ENCODE measurements at places on chromosomes 16 and 17. TPM values are rescaled to one million over a fixed set of nuclear protein-coding genes. Genes with fewer than 3 reads are reported as not detected.

DNA sequence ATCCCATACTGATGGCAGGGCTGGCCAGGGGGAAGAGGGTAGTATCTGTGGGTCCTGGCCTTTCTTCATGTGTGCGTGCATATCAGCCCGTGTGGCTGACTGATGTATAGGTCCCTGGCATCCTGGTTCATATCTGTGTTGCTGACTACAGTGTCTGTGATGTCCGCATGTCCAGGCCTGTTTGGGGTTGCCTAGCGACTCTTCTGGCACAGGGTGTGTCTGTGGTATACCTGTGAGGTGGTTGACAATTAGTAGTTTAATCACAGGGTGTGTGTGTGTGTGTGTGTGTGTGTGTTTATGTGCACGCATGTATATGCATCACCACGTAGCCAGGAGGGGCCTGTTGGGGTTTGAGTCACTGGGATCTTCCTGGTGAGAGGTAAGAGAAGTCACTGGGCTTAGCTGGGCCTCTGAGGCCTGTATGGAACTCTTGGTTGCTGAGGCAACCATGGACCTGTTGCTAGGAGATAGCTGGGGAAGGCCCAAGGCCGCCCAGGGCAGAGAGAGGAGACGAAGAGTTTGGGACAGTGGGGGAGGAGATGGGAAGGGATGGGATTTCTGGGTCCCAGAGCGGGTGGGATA lies 603 bp upstream of the TMEM95 start:
- DNase-seq: no peak
- H3K27me3 ChIP-seq: peaks cover 16% of the 10 kb centered on the region
- no peak overlapping the region for H3K27ac ChIP-seq

DNA sequence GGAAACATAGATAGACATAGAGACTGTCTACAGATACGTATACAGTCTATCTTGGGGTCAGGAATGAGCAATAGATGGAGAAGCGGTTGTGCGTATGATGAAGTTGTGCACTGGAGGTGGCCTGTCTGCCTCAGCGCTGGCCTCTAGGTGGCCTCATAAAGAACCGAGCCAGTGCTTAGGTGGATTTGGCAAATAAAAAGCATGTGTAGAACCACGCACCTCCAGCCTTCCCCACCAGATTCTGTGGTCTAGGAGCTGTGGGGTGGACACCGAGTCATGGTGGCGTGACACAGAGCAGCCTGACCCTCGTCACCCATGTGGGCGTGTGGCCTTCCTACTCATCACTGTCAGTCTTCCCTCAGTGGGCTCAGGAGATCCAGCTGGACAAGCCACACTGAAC lies 34.0 kb downstream of the PGS1 start:
- peaks cover 6% of the 10 kb centered on the region for H3K27me3 ChIP-seq
- H3K36me3 ChIP-seq: peaks cover 9% of the 10 kb centered on the region
- no peak for DNase-seq

TAT gene
- not detected for total RNA-seq

IGF2BP1 gene
- total RNA-seq: 298 TPM

DNA sequence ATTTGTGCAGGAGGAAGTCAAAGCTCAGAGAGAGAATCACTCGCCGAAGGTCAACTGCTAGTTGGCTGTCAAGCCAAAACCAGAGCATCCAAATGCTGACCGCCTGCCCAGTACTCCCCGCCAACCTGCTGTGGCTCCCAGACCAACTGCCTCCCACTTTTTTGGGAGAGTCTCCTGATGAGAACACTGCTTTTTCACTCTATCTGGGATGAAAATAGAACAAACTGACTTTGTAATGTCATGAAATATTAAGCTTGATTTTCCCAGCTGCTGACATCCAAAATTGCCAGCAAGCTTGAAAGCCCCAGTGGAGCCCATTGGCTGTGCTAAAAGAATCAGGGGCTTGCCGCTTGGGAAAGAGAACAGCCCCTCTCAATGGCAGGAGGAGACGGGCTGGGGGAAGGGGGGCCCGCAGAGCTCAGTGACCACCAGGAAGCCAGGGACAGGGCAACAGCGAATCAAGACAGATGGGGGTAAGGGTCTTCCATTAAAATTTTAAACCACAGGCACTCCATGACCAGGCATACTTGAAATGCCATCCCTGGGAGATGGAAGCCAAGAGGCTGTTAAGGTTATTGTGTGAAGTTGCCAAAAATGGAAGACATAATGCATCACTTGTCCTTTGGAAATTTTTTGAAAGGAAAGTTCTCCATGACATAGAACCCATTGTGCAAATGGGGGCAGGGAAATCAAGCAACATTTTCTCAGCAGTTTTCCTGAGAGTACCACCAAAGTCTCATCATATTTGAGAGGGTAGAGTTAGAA lies 125.7 kb upstream of the CDH5 start:
- H3K4me3 ChIP-seq: no peak overlapping the region
- H3K27ac ChIP-seq: no peak overlapping the region
- H3K4me1 ChIP-seq: no peaks in the 10 kb centered on the region
- peaks cover 5% of the 10 kb centered on the region for H3K27me3 ChIP-seq

ODAD4 gene
- 2.2 TPM for total RNA-seq

GRCh38 chr17:49986396-49987289 lies 8.4 kb downstream of the DLX3 start:
- H3K4me1 ChIP-seq: peaks cover 2% of the 10 kb centered on the region
- peaks cover 18% of the 10 kb centered on the region for H3K27me3 ChIP-seq
- H3K4me3 ChIP-seq: no peak overlapping the region

DNA sequence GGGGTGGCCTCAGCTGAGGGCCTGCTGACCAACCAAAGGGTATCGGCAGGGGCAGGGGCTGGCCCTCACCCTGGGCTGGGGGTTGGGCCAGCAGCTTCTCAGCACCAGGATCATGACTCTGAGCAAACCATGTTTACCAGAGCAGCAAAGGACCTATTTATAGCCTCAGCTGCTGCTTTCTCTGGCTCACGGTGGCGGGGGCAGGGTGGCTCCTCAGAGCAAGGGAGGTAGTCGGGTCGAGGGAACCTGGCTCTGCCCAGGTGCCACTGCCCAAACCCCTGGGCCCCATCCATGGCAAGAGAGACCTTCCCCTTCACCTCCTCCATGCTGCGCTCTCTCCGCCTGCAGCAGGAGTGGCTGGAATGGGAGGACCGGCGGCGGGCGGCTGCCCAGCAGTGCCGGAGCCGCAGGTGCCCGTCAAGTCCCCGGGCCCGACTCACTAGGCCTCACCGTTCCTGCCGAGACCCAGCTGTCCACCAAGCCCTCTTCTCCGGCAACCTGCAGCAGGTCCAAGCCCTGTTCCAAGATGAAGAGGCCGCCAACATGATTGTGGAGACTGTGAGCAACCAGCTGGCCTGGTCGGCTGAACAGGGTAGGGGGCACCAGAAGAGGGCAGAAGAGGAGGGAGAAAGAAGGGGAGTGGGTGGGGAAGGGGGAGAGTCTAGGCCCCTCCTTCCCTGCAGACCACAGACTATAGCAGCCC lies at the start of gene ASB16:
Gene ASB16 (plus strand): TSS at position 206 of the 703 bp plus-strand sequence. CDS start 86 bp downstream, at position 292.
- H3K4me1 ChIP-seq: peaks cover 2% of the 10 kb centered on the region
- no peak within 1 kb of the TSS for H3K4me3 ChIP-seq
- DNase-seq: no peak
- peaks cover 2% of the 10 kb centered on the region for H3K36me3 ChIP-seq
- no peak within 1 kb of the TSS for H3K27ac ChIP-seq

SLC35G3 gene
- not detected for total RNA-seq

DNA sequence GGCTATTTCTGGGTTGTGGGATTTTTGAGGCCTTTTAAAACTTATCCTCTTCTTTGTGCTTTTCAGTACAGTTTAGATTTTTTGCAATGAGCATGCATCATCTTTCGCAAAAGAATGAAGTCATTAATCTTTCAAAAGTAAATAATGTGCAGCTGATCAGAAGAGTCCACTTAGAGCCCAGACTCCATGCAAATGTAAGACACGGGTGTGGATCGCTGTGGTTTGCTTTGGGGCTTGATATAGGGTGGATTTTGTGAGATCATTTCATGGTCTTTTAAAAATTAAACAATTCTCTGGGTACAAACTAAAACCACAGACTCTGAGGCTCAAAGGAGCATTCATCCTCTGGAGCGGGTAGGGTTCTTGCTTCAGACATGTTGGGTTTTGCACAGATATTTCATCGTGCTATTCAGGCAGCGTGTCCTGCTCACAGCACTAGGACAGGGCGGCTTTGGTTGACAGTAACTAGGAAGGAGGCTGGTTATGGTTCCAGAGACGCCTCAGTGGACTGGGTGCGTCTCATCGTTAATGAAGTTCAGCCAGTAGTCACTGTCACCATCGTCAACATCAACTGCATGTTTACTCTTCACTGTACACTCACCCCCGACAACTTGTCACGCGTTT lies 129.4 kb upstream of the PLCG2 start:
- no peak for DNase-seq
- H3K27me3 ChIP-seq: peaks cover 12% of the 10 kb centered on the region
- H3K36me3 ChIP-seq: peaks cover 16% of the 10 kb centered on the region
- H3K27ac ChIP-seq: peak overlapping the region; percentile 9
- H3K4me1 ChIP-seq: peaks cover 16% of the 10 kb centered on the region
- no peak overlapping the region for H3K4me3 ChIP-seq

SLC6A4 gene
- 1.0 TPM for total RNA-seq

ARHGDIG gene
- total RNA-seq: not detected

GRCh38 chr16:74874123-74874522 lies 99.5 kb upstream of the FA2H start:
- no peak for DNase-seq
- H3K36me3 ChIP-seq: peaks cover 14% of the 10 kb centered on the region
- H3K27ac ChIP-seq: no peak overlapping the region

- no peak for DNase-seq
- no peak overlapping the region for H3K4me3 ChIP-seq
- peaks cover 13% of the 10 kb centered on the region for H3K36me3 ChIP-seq
Observed at GRCh38 chr17:39920218-39921210, 2.1 kb upstream of the GSDMB start.

- peaks cover 10% of the 10 kb centered on the region for H3K27me3 ChIP-seq
- H3K27ac ChIP-seq: peak overlapping the region; percentile 26
- peaks cover 29% of the 10 kb centered on the region for H3K4me1 ChIP-seq
Observed at GRCh38 chr17:1495265-1495989, 2.9 kb upstream of the MYO1C start.

GPR142 gene
- total RNA-seq: 0.18 TPM

- no peaks in the 10 kb centered on the region for H3K4me1 ChIP-seq
- H3K27me3 ChIP-seq: peaks cover 2% of the 10 kb centered on the region
- DNase-seq: no peak
- H3K36me3 ChIP-seq: no peaks in the 10 kb centered on the region
Observed at GRCh38 chr17:57001541-57001940, 23.6 kb downstream of the SCPEP1 start.

GRCh38 chr16:78584991-78585390 lies 485.5 kb downstream of the WWOX start:
- peaks cover 3% of the 10 kb centered on the region for H3K27me3 ChIP-seq
- H3K4me1 ChIP-seq: peaks cover 3% of the 10 kb centered on the region
- no peak for DNase-seq
- no peak overlapping the region for H3K4me3 ChIP-seq
- no peaks in the 10 kb centered on the region for H3K36me3 ChIP-seq

DNA sequence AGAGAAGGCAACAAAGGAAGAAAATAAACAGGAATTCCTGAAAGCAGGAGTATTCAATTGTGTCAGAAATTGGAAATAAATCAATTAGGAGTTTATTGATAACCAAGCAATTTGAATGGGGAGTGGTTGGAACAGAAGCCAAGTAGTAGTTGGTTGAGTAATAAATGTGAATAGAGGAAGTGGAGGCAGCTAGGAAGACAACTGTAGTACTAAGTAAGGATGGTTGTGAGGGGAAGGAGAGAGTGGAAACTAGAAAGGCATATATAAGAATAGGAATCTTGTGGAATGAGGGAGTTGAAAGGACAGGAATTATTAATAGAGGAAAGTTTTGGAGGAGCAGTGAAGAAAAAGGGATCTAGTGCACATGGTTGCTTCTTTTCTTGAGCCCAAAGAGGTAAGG lies 34.4 kb downstream of the NFAT5 start:
- no peaks in the 10 kb centered on the region for H3K27me3 ChIP-seq
- no peak overlapping the region for H3K4me3 ChIP-seq
- peaks cover 6% of the 10 kb centered on the region for H3K4me1 ChIP-seq
- no peak overlapping the region for H3K27ac ChIP-seq
- no peak for DNase-seq

- H3K36me3 ChIP-seq: no peaks in the 10 kb centered on the region
- DNase-seq: no peak
- H3K4me1 ChIP-seq: no peaks in the 10 kb centered on the region
- no peak overlapping the region for H3K27ac ChIP-seq
- H3K27me3 ChIP-seq: peaks cover 6% of the 10 kb centered on the region
Observed at GRCh38 chr16:31001507-31002249, 8.8 kb downstream of the STX1B start.

- no peak overlapping the region for H3K27ac ChIP-seq
- no peaks in the 10 kb centered on the region for H3K36me3 ChIP-seq
- no peak overlapping the region for H3K4me3 ChIP-seq
Observed at GRCh38 chr17:61495161-61495857, 43.1 kb downstream of the TBX4 start.

GRIN2C gene
- 0.74 TPM for total RNA-seq

PIPOX gene
- total RNA-seq: 3.3 TPM

GRCh38 chr16:83472776-83473501 lies 334.8 kb upstream of the HSBP1 start:
- DNase-seq: no peak
- H3K4me3 ChIP-seq: no peak overlapping the region
- no peaks in the 10 kb centered on the region for H3K27me3 ChIP-seq
- H3K36me3 ChIP-seq: no peaks in the 10 kb centered on the region
- no peak overlapping the region for H3K27ac ChIP-seq

- no peaks in the 10 kb centered on the region for H3K36me3 ChIP-seq
- H3K4me1 ChIP-seq: peaks cover 25% of the 10 kb centered on the region
- H3K27ac ChIP-seq: no peak overlapping the region
- DNase-seq: no peak
- H3K27me3 ChIP-seq: no peaks in the 10 kb centered on the region
Observed at GRCh38 chr17:57422574-57423164, 166.3 kb downstream of the MSI2 start.

DNA sequence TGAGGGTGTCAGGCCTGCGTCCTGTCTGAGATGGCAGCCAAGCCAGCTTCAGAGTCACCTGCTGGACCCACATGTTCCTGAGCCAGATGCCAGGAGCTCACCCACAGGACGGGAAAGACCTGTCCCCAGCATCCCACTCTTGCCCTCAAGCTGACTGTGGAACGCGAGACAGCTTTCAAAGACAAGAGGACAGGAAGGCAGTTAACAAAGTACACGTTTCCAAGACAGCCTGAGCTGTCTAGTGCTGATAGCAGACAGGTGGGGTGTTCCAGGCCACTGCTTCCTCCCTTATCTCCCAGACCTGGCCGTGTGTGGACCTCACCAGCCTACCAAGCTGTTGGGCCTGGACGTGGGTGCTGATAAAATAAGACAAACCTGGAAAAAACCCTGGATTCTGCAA lies 13.2 kb downstream of the CMTM3 start:
- no peak for DNase-seq
- H3K4me1 ChIP-seq: peaks cover 15% of the 10 kb centered on the region
- peaks cover 4% of the 10 kb centered on the region for H3K27me3 ChIP-seq

NRN1L gene
- 0.56 TPM for total RNA-seq

RBBP6 gene
- total RNA-seq: 67.9 TPM

SPATA22 gene
- not detected for total RNA-seq

SHBG gene
- 0.95 TPM for total RNA-seq

- DNase-seq: no peak
- no peaks in the 10 kb centered on the region for H3K4me1 ChIP-seq
- H3K27me3 ChIP-seq: peaks cover 3% of the 10 kb centered on the region
- no peak overlapping the region for H3K27ac ChIP-seq
- H3K4me3 ChIP-seq: no peak overlapping the region
- no peaks in the 10 kb centered on the region for H3K36me3 ChIP-seq
Observed at GRCh38 chr16:68719993-68720489, 17.1 kb upstream of the CDH1 start.

- H3K4me1 ChIP-seq: peaks cover 14% of the 10 kb centered on the region
- H3K27ac ChIP-seq: no peak overlapping the region
- peaks cover 6% of the 10 kb centered on the region for H3K27me3 ChIP-seq
- H3K36me3 ChIP-seq: peaks cover 29% of the 10 kb centered on the region
- DNase-seq: no peak
- no peak overlapping the region for H3K4me3 ChIP-seq
Observed at GRCh38 chr17:75693500-75694481, 26.7 kb downstream of the SAP30BP start.

MT4 gene
- total RNA-seq: not detected

CCDC144A gene
- 0.90 TPM for total RNA-seq

Measured in endothelial cell (in vitro differentiated cells).